Glomerular endothelial cell (primary cell): ENCODE measurements at places on chromosomes 6 and 20. TPM values are rescaled to one million over a fixed set of nuclear protein-coding genes. Genes with fewer than 3 reads are reported as not detected.
A peak's percentile ranks its signal among the peaks of the same experiment; 100 is the strongest.

ESR1 gene
- not detected in 2 replicates for total RNA-seq

- DNase-seq, result no peak
Observed at GRCh38 chr6:168778201-168778600, 337.2 kb downstream of the SMOC2 start.

- peak; percentile 80 for DNase-seq
Observed at GRCh38 chr20:4633780-4634179, 87.9 kb upstream of the PRND start.

- DNase-seq, result no peak
Observed at GRCh38 chr6:29750709-29751108, 27.5 kb downstream of the HLA-F start.

GRCh38 chr6:16602035-16602434 is 159.2 kb downstream of the ATXN1 start:
- DNase-seq, result no peak

DNA sequence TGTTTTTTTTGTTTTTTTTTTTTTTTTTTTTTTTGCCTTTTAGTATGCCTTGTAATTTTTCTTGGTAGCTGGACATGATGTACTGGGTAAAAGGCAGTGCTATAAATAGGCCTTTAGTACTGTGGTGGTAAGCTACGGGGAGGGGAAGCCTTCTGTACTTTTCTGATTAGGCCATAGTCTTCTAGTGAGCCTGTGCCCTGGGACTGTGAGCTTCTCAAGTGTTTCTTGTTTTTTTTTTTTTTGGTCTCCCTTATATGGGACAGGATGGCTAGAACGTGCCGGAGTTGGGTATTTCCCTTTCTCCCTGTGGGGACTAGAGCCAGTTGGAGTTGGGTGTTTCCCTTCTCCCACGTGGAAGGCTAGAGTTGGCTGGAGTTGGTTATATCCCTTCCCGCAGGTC is 59.4 kb upstream of the PRELID3B start:
- no peak for DNase-seq

GRCh38 chr6:117441824-117442264 is 16.1 kb upstream of the ROS1 start:
- DNase-seq, result no peak

NRSN1 gene
- not detected in 2 replicates for total RNA-seq

GRCh38 chr6:152271776-152272464 is 365.2 kb downstream of the SYNE1 start:
- DNase-seq, result no peak

- DNase-seq, result no peak
Observed at GRCh38 chr6:21922086-21922485, 328.5 kb downstream of the SOX4 start.

LPIN3 gene
- 4.1 and 4.6 TPM in 2 replicates for total RNA-seq

NNAT gene
- 13.8 and 21.2 TPM in 2 replicates for total RNA-seq

MUC21 gene
- not detected in 2 replicates for total RNA-seq

GRCh38 chr6:128719786-128720185 is 163.2 kb upstream of the LAMA2 start:
- DNase-seq, result no peak

GRCh38 chr20:18790787-18791186 is 22.8 kb upstream of the SCP2D1 start:
- DNase-seq, result no peak

- DNase-seq, result no peak
Observed at GRCh38 chr6:87995461-87995860, 52.2 kb upstream of the SPACA1 start.

TRIM40 gene
- not detected in 2 replicates for total RNA-seq

DNA sequence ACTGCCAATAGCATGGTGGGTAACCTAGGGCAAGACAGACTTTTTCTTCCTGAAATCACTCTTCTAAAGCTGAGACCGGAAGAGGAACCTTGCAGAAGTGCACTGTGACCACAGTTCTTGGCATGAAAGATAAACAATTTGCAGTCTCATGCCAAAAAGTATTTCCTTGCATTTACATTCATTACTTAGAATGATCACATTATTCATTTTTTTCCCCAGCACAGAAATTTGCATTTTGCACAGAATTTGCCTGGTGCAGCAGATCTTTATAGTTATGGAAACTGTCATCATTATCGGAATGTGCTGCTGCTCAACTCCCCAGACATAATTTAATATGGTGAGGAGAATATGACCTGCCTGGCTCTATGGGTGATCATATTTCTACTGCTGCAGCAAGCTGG is 42.2 kb upstream of the EDN3 start:
- no peak for DNase-seq

DNA sequence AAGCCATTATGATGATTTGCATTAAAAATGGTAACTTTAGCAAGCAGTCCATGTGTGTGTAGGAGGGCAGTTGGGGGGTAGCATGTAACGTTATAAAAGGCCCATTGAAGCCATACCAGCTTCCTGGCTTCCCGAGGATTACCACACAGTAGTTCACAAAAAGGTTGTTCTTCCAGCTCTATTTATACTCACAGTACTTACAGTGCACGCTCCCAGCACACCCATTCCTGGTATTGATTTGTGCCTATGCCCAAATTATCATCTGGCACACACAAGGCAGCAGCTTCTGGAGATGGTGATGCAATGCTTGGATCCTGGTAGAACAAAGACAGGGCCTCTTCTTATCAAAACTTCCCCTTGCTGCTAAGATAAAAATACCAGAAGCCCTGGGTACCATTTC is 436.8 kb downstream of the HAO1 start:
- DNase-seq, result no peak

GRCh38 chr6:17902974-17903373 is 84.5 kb downstream of the KIF13A start:
- DNase-seq, result no peak

UNC93A gene
- not detected in 2 replicates for total RNA-seq

HLA-DQA1 gene
- not detected in 2 replicates for total RNA-seq

SRPK1 gene
- 61.3 and 64.0 TPM in 2 replicates for total RNA-seq

- DNase-seq, result no peak
Observed at GRCh38 chr6:89221971-89222711, 5.0 kb upstream of the GABRR1 start.

SLC2A10 gene
- 10.8 and 20.6 TPM in 2 replicates for total RNA-seq

DNA sequence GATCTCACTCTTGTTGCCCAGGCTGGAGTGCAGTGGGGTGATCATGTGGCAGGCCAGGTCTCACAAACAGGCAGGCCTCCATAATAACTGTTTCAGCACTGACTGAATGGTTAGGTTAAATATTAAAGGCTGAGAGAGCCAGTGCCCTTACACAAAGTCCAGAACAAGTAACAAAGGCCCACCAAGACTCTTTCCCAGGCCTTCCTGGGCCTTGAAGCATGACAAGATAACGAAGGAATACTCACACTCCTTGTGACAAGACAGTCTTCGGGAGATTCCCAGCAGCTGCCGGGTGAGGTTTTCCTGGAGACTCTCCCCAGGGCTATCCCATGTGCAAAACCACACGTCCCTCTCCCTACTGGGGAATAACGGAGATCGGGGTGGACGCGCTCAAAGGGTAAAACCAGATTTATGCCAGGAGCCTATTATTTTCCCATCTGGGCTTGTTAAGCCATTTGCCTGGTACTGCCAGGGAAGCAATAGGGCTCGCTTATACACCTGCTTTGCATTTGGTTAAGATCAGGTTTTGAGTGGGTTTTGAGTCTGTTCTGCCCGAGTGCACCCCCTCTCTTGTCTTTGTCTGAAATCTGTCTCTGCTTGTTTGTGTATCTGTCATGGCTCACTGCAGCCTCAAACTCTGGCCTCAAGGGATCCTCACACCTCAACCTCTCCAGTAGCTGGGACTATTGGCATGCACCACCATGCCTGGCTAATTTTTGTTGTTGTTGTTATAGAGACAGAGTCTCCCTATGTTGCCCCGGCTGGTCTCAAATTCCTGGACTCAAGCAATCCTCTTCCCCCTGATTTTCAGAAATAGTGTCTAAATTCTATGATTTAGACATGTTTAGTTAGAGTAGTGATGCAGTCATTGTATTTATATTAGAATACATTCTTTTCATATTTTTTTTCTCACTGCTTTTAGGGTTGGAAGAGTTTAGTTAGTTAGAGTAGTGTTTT is 1.4 kb upstream of the ENPP3 start:
- DNase-seq, result no peak

DNA sequence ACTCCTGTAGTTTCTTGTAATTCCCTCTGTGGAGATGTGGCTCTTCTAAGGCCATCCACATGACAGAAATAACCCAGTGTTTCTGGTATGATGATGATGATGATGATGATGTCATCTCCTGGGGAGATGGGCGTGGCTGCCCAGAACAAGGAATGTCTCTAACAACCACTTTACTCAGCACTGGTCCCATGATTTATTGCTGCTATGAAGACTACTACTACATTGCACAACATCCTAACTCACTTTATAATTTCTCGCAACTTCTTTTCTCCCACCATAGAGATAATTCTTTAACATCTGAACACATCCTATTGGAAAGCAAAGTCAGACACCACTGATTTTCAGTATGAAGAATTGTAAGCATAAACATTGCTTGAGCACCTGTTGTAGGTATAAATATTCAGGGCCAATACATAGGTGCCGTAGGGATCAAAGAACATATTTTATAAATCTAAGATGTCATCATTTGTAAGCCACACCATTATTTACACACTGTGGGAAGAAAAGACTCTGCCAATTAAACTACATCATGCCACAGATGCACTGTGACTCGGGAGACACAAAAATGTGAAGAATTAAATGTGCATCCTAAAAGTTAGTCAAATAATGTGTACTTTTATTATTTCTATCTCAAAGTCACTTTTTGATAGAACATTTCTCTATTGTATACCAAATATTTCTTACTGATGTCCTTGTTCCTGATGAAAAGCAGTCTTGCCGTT is 6.4 kb downstream of the TPMT start:
- DNase-seq, result no peak

FGD2 gene
- not detected in 2 replicates for total RNA-seq

COL21A1 gene
- 0.29 and 0.82 TPM in 2 replicates for total RNA-seq

TMEM14C gene
- total RNA-seq, result 107 and 206 TPM in 2 replicates
